NCI-H2081 (cell line): ENCODE measurements at places on chromosomes 16 and 17.

GRCh38 chr17:14594690-14595089 is 293.8 kb downstream of the HS3ST3B1 start:
- DNase-seq: no peak

DNA sequence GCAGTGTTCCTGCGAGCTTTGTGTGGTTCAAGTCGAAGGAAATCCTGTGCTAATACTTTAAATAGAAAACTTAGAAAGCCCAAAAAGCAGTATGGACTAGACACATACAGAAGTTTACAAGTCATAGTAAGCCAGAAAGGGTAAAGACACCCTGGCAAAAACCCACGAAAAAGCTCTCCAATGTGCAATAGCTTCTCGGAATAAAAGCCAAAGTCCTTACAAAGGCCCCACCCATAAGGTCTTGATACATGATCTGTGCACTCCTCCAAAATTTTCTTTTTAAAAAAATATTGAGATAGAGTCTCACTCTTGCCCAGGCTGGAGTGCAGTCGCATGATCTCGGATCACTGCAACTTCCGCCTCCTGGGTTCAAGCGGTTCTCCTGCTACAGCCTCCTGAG is 10.3 kb downstream of the C16orf86 start:
- DNase-seq: no peak

GRCh38 chr17:28841901-28842281 is 699 bp downstream of the FAM222B start:
- DNase-seq: peak; percentile 8

DNA sequence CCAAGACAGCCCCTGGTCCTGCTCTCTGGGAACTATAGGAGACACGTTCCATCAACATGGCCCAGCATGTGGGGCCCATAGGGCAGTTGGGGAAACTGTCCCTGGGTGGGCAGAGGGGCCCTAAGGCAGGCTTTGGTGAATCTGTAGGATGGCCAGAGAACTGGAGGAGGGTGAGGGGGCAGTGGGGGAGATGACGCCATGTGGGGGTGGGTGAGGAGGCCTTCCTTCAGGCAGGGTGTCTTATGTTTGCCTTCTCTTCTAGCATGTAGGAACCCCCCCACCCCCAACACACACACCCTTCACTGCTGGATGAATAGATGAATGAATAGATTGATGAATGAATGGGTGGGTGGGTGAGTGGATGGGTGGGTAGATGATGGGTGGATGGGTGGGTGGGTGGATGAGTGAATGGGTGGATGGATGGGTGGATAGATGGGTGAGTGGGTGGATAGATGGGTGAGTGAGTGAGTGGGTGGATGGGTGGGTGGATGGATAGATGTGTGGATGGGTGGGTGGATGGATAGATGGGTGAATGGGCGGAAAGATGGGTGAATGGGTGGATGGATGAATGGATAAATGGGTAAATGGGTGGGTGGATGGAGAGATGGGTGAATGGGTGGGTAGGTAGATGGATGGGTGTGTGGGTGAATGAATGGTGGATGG is 2.5 kb upstream of the CBFA2T3 start:
- DNase-seq: no peak

GRCh38 chr16:88009563-88010342 is 58.5 kb downstream of the BANP start:
- DNase-seq: no peak

GRCh38 chr16:79363035-79363434 is 237.5 kb downstream of the MAF start:
- no peak for DNase-seq

DNA sequence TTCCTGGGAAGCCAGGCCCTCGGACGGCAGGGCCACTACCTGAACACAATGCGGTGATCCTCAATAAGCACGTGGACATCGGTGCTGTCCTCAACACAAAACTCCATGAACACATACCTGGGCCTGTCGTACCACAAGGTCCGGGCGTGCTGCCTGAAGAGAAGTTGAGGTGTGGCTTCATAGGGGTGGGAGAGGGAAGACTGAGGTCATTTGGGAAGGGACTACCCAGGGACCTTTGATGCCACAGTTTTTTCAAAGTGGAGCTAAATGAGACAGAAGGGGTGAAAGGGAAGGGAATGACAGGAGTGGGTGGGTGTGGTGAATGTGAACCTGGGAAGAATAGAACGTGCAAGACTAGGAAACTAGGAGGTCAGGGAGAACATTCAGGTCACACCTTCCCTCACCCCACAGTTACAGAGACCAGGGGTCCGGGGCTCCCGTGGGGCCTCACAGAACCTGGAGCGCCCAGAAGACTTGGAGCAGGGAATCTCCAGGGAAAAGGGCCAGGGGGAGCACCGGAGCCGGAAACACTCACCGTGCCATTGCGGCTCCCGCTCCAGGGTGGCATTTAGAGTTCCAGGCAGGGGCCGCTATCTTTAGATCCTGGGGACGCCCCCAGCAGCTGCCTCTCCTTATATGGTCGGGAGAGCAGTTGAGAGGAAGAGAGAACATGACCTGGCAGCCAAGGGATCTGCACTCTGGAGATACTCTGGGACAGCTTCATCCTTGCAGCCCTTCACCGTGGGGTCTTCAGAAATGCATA is at the start of gene PTGES3L:
TSS of gene PTGES3L (minus strand) at position 570 of the 763 bp plus-strand sequence. CDS start at position 543, 27 bp downstream.
- peak; percentile 90 for DNase-seq

- no peak for DNase-seq
Observed at GRCh38 chr16:66935314-66936011, at the start of gene CES2. Gene CES2, plus strand, starts transcription at chr16:66935516. Its CDS starts 120 bp downstream, at chr16:66935636.

DNA sequence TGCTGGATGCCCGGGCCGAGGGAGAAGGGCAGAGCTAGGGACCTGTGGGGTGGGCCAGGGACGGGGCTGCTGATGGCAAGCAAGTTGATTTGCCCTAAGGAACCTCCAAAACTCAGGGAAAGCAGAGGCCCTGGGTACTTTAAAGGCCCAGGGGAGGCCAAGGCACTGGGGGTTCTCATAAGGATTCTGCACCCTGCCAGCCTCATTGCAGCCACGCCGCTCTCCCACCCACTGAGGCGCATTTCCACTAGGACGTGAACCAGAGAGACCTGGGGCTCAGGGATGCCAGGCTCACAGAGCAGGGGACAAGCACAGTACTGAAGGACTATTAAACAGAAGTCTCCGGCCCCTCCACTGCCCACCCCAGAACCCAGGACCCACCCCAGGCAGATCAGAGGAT is 39.4 kb upstream of the RBFOX3 start:
- no peak for DNase-seq

GRCh38 chr17:71071837-71072236 is 902.5 kb downstream of the KCNJ2 start:
- DNase-seq: no peak

GRCh38 chr17:50192144-50192617 is 9.2 kb downstream of the COL1A1 start:
- DNase-seq: no peak

GRCh38 chr16:67825906-67826305 is 16.2 kb upstream of the THAP11 start:
- no peak for DNase-seq

DNA sequence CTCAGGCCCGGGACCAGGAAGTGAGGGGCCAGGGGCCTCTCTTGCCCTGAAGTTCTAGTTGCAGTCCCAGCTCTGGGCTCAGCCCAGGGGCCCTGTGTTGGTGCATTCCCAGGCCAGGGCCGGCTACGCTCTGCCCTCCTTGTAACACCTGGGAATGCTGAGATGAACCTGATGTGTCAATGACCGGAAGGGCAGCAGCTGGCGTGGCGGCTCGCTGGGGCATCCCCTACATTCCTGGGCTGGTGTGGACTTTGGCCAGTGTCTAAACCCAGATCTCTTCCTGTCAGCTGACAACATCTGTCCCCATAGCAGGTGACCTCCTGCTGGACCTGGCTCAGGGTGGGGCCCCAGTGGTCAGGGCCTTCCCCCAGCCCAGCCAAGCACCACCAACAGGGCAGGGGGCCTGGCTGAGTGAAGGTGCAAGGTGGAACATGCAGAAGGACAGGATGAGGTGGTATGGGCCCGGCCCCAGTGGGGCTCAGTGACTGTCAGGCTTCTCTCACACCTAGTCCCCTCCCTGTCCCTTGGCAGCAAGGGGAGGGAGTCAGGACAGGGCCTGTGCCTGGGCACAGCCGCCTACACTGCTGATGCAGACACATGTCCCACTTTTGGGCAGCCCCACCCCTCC is 15.9 kb downstream of the FAM83G start:
- DNase-seq: no peak

DNA sequence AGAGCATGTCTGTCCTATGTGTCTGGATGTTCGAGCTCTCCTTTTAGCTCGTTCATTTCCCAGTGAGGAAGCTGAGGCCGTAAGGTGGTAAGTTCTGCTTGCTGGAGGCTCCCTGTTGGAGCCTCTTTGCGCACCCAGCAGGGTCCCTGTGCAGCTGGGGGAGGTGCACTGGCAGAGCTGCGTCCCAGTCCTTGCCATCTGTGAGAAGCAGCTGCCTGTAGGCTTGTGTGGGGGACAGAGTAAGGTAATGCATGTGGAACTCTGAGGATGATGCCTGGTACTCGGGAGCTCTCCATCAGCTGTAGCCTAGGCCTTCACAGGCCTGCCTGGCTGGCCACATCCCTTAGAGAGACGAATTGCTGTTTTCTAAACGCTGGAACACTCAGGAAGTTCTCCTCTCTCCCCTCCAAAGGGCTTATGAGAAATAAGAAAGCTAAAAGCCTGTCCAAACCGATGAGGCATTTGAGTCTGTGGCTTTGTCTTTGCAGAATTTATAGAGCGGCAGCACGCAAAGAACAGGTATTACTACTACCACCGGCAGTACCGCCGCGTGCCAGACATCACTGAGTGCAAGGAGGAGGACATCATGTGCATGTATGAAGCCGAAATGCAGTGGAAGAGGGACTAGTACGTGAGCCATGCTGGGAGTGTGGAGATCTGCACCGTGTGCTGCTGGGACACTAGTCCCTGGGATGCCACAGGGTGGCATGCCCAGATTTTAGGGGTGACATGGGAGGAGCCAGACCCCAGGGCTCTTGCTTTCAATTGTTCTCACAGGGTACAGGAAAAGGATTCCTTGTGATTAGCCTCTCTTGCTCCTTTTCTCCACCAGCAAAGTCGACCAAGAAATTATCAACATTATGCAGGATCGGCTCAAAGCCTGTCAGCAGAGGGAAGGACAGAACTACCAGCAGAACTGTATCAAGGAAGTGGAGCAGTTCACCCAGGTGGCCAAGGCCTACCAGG is 1.6 kb downstream of the NDUFB10 start:
- peak; percentile 77 for DNase-seq

DNA sequence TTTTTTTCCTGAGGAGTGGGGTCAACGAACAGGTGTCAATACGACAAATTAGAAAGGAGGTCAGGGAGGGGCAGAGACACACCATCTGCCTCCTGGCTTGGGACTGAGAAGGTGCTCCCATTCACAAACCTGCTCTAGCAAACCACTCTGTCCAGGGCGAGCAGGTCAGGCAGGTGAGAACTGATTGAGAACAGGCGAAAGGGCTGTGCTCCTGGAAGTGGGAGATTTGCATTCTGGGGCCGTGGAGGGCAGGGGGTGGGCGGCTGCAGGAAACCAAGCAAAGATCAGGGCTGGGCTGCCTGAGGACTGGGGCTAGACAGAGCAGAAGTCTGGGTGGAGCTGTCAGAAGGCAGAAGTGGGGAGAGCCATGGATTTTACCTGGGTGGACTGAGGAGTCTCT is 98.9 kb upstream of the NLRP1 start:
- no peak for DNase-seq

DNA sequence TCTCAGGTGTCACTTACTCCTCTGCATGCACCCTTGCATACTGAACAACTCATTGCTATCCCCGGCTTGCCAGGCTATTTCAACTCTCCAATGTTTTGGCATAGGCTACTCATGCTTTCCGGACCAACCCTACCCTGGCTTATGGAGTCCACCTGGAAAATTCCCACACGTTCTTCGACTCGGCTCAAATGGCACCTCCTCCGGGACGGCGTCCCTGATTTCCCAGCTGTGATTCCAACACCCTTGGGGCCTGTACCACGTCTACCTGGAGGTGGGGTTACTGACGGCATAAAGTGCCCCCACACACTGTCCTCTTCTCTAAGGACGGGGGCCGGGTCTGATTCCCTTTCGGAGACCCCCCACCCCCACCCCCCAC is 498 bp downstream of the SMYD4 start:
- no peak for DNase-seq

DNA sequence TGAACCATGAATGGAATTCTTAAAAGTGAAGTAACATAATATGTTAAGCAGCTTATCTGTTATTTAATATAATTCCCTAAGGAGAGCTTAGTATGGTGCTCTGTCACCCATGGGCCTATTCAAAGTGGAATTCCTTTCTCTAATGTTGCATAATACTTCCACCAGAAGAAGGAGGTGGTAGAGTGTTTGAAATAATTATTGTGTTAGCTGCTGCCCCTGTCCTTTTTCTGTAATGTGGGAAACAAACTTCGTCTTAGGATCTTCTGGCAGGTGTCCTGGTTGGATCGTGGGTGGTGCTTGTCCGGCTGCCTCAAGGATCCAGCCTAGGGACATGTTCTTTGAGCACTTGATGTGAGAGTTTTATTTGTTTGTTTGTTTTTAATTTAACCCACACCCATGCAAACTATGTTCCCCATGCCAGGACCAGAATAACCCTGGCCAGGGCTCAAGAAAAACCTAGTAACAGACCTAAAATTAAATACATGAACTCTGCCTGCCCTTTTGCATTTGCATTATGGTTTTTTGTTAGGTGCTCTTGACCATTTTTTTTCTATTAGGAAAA is 46.1 kb downstream of the ZNRF1 start:
- no peak for DNase-seq

DNA sequence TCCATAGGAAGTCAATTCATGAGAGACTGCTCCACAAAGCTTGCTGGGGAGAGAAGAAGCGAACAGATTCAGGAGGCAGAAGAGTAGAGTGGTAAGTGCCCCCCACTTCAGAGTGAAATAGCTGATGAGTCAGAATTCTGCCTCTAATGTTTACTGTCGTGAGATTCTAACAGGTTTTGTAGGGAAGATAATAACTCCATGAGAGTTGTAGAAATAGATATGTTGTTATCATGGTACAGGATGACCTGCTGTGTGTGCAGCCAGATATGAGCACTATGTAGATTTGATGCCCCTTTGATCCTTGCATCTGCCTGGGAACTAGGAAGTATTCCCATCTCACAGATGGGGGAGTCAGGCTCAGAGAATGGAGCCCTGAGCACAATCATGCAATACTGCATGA is 502.4 kb upstream of the CDH11 start:
- DNase-seq: no peak

DNA sequence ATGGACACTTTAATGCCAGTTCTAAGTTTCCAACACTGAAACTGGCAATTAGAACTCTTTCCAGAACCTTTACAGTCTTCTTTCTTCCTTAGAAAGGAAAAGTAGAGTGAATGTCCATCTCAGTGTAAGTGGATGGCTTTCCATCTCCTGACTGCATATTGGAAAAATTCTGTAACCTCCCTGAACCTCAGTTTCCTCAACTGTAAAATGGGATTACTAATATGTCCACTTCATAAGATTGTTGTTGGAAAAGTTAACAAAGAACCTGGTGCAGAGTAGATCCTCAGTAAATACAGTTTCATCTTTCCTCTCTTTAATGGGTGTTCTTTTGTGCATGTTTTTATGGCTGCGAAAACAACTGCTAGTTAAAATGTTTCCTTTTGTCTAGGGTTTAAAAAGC is 2.6 kb downstream of the TMEM98 start:
- DNase-seq: no peak
